Left renal pelvis (tissue), 4 donors: ENCODE measurements at places on chromosomes 11 and 22. TPM values are rescaled to one million over a fixed set of nuclear protein-coding genes. Genes with fewer than 3 reads are reported as not detected.

Gene OR52N4
- polyA plus RNA-seq, result not detected

Gene OR51I1
- not detected for polyA plus RNA-seq

Gene ASCL2
- polyA plus RNA-seq, result 2.2 TPM

Gene HOATZ
- 0.15 TPM for polyA plus RNA-seq

Gene MS4A7
- polyA plus RNA-seq, result 4.9 TPM

Gene TMEM132A
- 107 TPM for polyA plus RNA-seq

DNA sequence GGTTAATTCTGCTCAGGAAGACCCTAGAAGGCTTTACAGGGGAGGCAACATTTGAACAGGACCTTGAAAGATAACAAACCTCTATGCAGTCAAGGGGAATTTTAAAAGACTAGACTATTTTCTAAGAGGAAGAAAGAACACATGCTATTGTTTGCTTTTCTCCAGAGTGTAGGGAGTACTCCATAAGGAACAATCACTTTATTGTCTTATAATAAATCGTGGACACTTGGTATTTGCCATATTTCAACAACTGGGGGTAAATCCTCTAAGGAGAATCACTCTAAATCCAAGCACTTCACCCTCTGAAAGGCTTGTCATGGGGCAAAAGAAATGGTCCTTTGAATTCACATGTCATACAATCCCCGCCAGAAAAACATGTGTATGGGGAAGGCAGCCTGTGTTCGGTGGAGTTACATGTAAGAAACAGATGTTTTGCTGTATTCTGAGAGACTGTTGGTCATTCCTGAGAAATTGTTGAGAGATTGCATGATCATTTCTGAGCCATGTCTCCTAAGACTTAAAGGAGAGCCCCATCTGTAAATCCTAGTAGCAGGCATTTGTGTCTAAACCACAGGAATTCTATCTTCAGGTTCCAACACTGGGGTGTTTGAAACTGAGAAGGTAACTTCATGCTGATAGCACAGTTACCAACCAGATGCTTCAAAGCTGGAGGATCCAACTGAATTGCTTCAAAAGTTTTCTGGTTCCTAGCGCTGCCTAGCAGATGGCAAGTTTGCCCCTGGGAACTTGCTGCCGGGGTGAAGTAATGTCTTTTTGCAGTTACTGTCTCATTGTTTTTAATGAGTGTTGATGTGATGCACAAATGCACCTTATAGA lies 66.8 kb downstream of the FZD4 start:
- no peak for DNase-seq

DNA sequence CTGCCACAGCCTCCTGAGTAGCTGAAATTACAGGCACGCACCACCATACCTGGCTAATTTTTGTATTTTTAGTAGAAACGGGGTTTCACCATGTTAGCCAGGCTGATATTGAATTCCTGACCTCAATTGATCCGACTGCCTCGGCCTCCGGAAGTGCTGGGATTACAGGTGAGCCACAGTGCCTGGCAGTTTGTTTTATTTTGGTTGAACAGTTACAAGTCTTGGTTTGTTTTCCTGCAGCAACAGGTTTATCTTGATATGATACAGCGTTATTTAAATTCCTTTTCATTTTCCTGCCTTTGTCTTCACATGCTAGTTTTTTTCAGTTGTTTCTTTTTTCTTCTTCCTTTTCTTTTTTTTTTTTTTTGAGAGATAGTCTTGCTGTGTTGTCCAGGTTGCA lies 4.0 kb upstream of the SLC3A2 start:
- no peak for DNase-seq

GRCh38 chr11:82046778-82047177 lies 686.9 kb downstream of the FAM181B start:
- no peak for DNase-seq

GRCh38 chr22:20436307-20436767 lies 1.3 kb downstream of the SCARF2 start:
- DNase-seq, result no peak

GRCh38 chr11:113896156-113896879 lies 8.3 kb upstream of the HTR3B start:
- no peak for DNase-seq

GRCh38 chr11:128513915-128514681 lies 73.3 kb downstream of the ETS1 start:
- no peak for DNase-seq

- DNase-seq, result no peak
These were observed 1.4 kb downstream of the NAV2 start for GRCh38 chr11:19714022-19714386.

- no peak for DNase-seq
These were observed 111.5 kb upstream of the IGLL5 start for GRCh38 chr22:22776121-22776520.

DNA sequence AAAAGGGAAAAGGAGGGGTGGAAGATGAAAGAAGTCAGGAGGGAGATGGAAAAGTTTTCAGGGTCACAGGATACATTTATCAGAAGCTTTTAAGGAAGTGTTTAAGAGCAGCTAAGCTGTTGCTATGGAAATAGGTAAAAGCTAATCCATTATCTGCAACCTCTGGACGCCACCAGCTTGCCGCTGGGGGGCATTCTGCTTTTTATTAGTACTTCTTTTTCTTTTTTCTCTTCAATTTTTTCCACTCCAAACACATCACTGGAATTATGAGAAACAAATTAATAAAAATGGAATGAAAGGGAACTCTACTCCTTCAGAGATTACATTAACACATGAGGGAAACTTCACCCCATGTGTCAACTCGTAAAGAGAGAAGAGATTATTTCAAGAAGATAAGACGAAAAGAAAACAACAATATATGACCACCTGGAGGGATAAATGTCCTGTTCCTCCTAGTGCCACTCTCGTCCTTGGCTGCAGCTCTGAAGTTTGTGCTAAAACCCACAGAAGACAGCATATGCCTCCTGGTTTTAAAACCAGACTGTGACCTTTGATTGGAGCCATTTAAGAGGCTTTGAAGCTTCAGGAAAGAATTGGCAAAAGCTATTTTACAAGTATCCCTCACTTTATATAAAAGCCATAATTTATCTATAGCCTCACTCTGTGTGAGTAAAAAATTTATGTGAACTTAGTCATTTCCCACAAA lies 972.8 kb downstream of the OPCML start:
- no peak for DNase-seq

DNA sequence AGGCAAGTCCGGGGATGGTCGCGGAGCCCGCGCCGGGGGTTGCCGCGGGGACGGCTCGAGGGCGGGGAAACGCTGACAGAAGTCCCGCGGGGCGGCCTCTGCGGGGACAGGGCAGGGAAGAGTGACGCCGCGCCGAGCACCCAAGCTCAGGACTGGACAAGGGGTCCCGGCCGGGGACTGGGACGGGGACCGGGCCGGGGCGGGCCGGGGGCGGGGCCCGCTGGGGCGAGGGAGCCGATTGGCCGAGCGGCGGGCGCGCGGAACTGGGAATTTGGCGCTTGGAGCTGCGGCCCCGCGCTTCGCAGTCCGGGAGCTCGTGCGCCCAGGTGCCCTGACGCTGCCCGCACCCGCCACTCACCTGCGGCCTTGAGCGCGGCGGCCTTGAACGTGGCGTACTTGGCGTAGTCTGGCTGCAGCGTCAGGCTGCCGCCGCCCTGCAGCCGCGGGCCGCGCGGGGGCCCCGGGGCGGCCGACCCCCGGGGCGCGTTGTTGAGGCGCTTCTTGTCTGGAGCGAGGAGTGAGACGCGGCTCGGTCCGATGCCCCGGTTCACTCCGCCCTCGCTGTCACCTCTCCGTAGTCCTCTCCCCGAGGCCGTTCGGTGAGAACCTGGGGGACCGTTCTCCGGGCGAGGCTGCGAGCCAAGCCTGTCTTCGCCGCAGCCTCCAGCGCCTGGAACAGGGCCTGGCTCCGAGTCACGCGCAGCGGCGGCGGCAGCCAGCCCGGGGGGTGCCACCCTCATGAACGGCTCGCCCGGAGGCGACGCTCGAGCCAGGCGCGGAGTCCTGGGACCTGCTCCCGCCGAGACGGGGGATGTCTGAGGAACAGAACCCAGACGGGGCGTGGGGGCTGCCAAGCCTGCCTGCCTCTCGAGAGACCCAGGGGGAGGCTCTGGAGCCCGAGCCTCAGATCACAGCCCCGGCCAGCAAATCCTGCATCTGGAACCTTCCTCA lies 4.5 kb downstream of the SHISA8 start:
- DNase-seq, result no peak

DNA sequence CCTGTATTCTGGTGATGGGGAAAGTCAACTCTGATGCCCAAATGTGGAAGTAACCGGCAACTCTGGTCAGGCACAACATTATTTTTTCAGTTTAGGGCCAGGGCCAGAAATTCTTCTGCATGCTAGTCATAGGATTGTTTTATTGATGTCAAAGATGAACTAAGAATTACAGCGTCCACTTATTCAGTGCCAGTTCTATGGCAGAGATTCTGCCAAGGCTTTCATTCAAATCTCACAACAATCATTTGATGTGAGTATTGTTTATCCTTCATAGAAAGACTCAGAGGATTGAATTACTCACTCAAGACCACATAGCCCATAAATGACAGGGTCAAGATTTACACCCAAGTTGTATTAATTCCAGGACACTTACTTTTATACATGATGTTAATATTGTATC lies 87.7 kb downstream of the TMPRSS5 start:
- no peak for DNase-seq

GRCh38 chr11:88212300-88212699 lies 37.1 kb upstream of the RAB38 start:
- no peak for DNase-seq

GRCh38 chr11:18671246-18671645 lies 27.3 kb upstream of the TMEM86A start:
- no peak for DNase-seq

DNA sequence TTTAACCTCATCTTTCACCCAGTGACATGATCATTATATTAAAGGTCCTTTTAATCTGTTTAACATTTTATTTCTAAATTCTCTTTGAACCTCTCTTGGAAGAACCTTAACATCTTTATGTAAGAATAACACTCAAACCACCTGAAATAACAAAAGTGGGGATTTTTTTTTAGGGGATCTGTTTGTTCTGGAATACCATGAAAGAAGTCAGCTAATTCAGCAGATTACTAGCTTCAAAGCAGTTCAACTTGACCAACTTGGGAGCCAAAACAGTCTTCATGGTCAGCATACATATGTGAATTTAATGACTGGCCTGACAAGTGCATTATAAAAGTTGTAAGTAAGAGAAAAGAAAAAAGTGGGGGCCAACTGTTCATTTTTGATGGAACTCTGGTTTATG lies 52.3 kb downstream of the CCDC34 start:
- no peak for DNase-seq

- DNase-seq, result no peak
These were observed 48.8 kb downstream of the ENDOD1 start for GRCh38 chr11:95138448-95138847.

- no peak for DNase-seq
These were observed 40.7 kb downstream of the MYH9 start for GRCh38 chr22:36347094-36347493.
